LoVo (cell line): ENCODE measurements at places on chromosomes 5 and 9.

DNA sequence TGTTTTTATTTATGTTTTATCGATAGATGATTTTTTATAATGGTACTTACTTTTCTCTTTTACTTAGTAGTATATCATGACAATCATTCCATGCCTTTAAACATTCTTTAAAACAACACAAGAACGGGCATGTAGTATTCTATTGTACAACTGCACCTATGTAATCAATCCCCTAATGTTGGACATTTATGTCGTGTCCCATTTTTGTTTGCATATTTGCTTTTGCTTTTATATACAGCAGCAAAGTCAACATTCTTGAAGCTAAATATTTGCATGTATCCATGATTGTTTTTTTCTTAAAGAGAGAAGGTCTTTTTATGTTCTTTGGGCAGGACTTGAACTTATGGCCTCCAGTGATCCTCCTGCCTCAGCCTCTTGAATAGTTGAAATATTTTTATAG, 527.0 kb upstream of the CLINT1 start:
- no peak for DNase-seq

DNA sequence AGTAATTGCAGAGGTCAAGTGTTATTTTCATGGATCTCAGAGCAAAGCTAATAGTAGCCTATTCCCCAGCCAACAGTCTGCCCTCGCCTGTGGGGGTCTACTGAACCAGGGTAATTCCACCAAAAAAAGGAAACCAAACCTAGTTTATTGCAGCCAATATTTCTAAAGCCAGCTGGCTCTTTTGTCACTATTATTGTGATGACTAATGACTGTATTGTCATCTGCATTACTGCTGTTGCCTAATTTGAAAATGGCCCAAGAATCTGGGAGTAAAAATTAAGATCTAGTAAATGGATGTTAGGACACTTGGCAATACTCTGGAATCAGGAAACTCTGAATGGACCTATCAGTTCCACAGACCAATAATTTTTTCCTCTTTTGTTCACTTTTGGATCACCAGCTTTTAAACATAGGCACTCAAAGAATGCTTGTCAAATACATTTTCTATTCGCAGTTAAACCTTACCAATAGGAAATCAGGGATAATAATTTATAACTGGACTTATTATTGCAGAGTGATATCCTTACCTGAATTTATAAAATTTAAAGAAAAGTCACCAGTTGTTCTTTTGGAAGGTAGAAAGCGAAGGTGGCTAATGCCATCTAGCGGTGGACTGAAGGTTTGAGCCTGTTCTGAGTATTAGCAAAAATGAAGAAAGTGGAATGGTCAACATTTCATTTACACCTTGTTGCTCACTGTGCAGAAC, 69.2 kb downstream of the SYK start:
- DNase-seq, result peak; percentile 57

DNA sequence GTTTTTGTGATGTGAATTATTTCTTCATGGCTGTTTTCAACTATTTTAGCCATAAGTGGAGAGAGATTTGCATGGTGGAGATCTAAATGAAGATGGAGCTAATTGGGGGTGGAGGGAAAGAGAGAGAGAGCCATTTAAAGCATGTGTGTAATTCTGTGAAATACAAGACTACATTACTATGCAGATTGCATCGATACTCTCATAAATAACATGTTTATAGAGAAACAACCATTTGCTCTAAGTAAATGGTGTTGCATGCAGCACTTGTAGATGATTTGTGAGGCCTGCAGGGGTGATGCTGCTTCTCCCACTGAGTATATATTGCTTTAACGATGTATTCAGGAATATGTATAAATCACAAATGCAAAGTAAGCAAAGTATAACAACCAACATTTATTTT, 270.2 kb upstream of the RIOK2 start:
- DNase-seq, result no peak

GRCh38 chr5:1985781-1986180, 103.1 kb upstream of the IRX4 start:
- DNase-seq, result no peak

DNA sequence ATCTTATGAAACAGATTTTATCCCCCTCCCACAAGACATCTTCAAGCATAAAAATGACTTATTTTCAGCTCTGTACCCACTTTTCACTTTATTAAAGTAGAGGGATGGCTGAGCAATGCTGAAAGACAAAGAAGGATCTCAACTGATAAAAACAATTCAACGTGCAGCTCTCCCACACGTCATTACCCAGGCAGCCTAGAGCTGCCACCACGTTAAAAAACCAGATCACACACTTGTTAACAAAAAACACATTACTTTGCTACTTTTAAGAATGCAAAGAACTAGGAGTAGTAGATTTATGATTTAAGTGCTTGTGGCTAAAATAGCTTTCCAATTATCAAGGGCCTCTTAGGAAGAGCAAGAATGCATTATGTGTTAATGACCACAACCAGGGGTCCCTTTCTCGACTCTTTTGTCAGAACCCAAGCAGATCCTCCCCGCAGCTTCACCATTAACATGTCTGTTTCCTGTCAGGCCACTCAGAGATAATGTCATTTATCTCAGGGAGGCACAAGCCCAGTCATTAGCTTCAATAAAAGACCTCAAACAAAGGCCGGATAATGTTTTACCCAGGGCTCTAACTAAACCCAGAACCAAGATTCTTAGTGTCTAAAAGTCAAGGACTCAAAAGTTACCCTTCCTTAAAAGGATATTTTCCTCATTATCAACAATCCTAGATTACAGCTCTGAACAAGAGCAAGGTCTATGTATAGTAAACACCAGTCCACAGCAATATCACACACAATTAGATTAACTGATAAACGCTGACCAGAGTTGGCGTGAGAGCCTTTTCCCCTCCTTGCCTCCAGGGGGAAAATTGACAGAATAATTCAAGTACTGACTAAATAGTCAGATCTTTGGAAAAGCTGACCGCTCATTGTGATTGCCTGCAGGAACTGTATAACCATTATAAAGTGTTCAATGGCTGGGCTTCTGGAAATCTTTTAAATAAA, 7.5 kb downstream of the ZNF608 start:
- no peak for DNase-seq

- DNase-seq, result no peak
These were observed 45.0 kb downstream of the ROPN1L start for GRCh38 chr5:10486511-10487344.

DNA sequence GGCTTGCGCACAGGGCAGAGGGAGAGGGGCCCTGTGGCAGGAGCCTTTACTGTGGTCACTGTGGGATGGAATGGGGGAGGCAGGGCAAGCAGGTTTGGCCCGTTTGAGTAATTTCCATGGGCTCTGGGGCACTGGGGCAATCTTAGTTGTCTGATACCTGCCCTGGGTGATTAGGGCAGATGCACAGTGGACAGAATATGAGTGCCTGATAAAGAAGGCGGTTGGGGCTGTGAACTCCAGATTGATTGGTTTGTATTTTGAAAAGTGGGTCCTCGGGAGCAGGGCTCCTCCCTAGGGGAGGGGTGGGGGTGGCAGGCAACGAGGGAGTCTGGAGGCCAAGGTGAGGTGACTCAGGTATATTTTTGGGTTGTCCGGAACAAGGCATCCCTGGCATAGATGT, 247.5 kb downstream of the NSG2 start:
- no peak for DNase-seq

- peak; percentile 95 for DNase-seq
These were observed 37.7 kb downstream of the PCDHAC2 start for GRCh38 chr5:141003791-141004611.

DNA sequence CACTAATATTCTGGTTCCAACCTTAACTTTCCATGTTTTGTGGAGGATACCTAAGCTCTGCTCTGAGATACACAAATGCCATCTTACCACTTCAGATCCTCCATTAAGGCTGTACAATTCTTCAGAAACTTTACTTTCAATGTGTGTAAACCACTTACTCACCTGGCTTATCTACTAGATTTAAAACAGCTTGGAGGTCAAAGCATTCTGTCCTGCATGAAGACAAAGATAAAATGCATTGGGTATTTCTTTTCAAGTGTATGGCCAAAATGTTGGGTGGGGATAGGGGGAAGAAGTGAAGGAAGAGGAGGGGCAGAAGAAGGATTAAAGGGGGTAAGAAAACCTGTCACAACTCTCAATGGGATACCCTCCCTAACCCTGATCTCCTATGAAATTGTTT, 939 bp downstream of the GOLGA1 start:
- DNase-seq, result no peak
